ENCODE measurements at places on chromosomes 1 and 21. TPM values are rescaled to one million over a fixed set of nuclear protein-coding genes. Genes with fewer than 3 reads are reported as not detected.

ARHGEF16 gene
- 0.47 TPM for total RNA-seq

GBP3 gene
- 19.5 TPM for total RNA-seq

PLEKHN1 gene
- not detected for total RNA-seq

CLEC20A gene
- total RNA-seq, result 0.23 TPM

TDRD5 gene
- total RNA-seq, result not detected

APCS gene
- total RNA-seq, result not detected

FOXE3 gene
- not detected for total RNA-seq

NBPF19 gene
- 9.1 TPM for total RNA-seq

SPATA46 gene
- total RNA-seq, result not detected

CD53 gene
- total RNA-seq, result 9.4 TPM

KPRP gene
- total RNA-seq, result not detected

CD84 gene
- total RNA-seq, result 3.3 TPM

RNF2 gene
- total RNA-seq, result 10.6 TPM

KDF1 gene
- total RNA-seq, result 0.12 TPM

SLC30A1 gene
- total RNA-seq, result 8.6 TPM

CYP4B1 gene
- 3.9 TPM for total RNA-seq

CADM3 gene
- total RNA-seq, result 2.1 TPM

PRAMEF25 gene
- not detected for total RNA-seq

SLFNL1 gene
- 0.12 TPM for total RNA-seq

LCE1E gene
- total RNA-seq, result not detected

All from heart left ventricle (tissue), 16 donors.